ENCODE measurements at places on chromosomes 7 and 10. TPM values are rescaled to one million over a fixed set of nuclear protein-coding genes. Genes with fewer than 3 reads are reported as not detected.

The CLRN3 gene
- not detected for total RNA-seq

The BLNK gene
- not detected for total RNA-seq

The GCC1 gene
- total RNA-seq: 35.2 TPM

The RAMP3 gene
- total RNA-seq: not detected

The TRPV5 gene
- not detected for total RNA-seq

The HABP2 gene
- total RNA-seq: not detected

The DENND2A gene
- 0.44 TPM for total RNA-seq

The RELN gene
- total RNA-seq: 0.14 TPM

The MEOX2 gene
- under 0.01 TPM for total RNA-seq

The ZSCAN25 gene
- total RNA-seq: 15.9 TPM

The ENO4 gene
- under 0.01 TPM for total RNA-seq

The SPACDR gene
- 0.88 TPM for total RNA-seq

The RBM20 gene
- total RNA-seq: under 0.01 TPM

The APBB1IP gene
- total RNA-seq: 2.7 TPM

The FGFBP3 gene
- 0.29 TPM for total RNA-seq

The ELOVL3 gene
- total RNA-seq: 0.72 TPM

The MOGAT3 gene
- total RNA-seq: not detected

The ADK gene
- total RNA-seq: 21.4 TPM

The ITGB8 gene
- total RNA-seq: 4.8 TPM

The VIPR2 gene
- total RNA-seq: not detected

The EGR2 gene
- total RNA-seq: 14.6 TPM

The SLC26A5 gene
- total RNA-seq: not detected

The SEMA3D gene
- total RNA-seq: 1.3 TPM

The IGFBP1 gene
- 0.22 TPM for total RNA-seq

The NPFFR1 gene
- not detected for total RNA-seq

The MKI67 gene
- 42.9 TPM for total RNA-seq

The DIP2C gene
- 6.6 TPM for total RNA-seq

Measured in placental pericyte (primary cell).